Activated CD8-positive, alpha-beta memory T cell treated with anti-CD3 and anti-CD28 coated beads for 4 hours (primary cell): ENCODE measurements at places on chromosomes 4 and X.

DNA sequence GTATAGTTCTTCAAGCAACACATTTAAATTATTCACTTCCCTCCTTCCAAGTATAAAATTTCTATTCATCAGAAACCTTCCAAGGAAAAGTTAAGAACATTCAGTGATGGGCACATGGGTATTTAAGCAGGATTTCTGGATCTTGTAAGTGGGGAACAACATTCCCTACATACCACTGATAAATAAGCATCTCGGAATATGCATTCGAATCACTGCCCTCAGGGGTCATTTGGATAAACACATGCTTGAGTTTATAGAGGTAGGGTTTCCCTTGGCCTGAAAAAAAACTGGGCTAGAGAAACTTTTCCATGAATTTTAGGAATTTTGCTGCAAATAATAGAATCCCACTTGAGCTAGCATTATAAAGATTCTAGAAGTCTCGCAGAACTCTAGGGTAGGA is 143.9 kb downstream of the SOX3 start:
- DNase-seq, result no peak

DNA sequence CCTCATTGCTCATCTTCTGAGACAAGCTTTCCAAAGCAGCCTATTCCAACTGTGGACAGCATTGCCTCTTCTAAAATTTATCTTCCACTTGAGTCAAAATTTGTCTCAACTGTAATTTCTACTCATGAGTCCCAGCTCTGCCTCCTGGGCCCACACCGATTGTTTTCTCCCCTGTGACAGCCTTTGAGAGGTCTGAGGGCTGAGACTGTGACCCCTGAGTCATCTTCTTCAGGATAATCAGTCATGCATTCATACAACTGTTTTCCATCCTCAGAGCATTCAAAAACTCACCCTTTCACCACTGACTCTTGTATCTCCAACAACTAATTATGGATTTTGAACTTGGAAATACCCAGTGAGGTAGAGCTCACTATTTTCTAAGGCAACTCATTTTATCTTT is 228.1 kb downstream of the EDA2R start:
- no peak for DNase-seq

GRCh38 chr4:153229545-153229944 is 25.3 kb downstream of the TRIM2 start:
- DNase-seq, result no peak

DNA sequence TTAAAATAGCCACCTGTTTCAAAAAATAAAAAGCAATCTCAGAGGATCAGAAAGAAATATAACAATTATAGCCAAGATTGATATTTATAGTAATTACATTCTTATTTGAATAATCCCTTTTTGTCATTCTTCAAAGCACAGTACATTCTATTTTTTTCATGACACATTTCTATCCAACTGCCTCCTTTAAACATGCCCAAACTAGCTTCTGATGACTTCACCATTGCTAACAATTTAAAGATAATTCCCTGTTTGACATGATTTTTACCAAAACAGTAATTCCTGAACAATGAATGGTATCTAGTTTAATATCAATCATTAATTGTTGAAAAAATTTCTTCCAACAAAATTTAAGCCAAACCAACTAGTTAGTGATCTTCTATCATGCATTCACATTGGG is 172.4 kb downstream of the SNCA start:
- no peak for DNase-seq

DNA sequence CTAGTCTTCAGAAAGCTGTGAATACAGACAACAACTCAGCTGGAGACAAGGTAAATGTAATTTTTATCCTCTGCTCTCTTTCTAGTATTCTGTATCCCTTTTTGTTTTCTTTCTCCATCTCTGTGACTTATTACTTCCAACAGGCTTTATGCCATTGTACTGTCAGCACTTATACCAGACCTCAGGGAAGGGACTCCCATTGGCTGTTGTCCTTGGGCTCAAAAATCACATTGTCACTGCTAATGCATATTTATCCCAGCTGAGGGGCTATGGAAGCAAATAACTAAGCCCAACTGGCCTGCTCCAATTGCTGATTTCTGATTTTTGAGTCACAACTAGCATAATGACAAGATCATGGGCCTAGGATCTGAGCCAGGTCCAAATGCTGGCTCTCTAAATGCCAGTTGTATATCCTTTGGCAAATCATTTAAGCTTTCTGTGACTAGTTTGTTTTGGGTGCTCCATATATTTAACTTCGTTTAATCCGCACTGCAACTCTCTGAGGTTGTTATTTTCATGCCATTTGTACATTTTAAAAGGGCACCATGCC is 395.1 kb upstream of the GNPDA2 start:
- DNase-seq, result no peak

- no peak for DNase-seq
Measured at GRCh38 chrX:30982467-30982866, 89.4 kb downstream of the FTHL17 start.

GRCh38 chrX:96389281-96390047 is 295.2 kb upstream of the DIAPH2 start:
- DNase-seq, result no peak

- DNase-seq, result no peak
Measured at GRCh38 chr4:89296399-89296798, 11.2 kb downstream of the GPRIN3 start.

- no peak for DNase-seq
Measured at GRCh38 chr4:3082925-3083515, 8.5 kb downstream of the HTT start.

DNA sequence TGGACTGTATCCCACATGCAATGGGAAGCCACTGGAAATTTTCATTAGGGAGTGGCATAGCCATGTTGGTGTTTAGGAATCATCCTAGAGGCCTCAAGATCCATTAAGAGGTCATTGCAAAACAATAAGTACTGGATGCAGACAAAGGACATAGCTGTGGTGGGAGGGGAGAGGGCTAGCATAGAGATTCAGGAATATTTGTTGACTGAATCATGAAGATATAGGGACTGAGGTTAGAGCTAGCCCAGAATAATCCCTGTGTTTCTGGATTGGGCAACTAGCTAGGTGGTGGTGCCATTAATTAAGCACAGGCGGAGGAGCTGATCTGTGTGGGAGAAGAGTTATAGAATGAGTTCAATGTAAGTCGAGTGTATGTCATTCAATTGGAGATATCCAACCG is 135.0 kb downstream of the RAB28 start:
- DNase-seq, result no peak

DNA sequence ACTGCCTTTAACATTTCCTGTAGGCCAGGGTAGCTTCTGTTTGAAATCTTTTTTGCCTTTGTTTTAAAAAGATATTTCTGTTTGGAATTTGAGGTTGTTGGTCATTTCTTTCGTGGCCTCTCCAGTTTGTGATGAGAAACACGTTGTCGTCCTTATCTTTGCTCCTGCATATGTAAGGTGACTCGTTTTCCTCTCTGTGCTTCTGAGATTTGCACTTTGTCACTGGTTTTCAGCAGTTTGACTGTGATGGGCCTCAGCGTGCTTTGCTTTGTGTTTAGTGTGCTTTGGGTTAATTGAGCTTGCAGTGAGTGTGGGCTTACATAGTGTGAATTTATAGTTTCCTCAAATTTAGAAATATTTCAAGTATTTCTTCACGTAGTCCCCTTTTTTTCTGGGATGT is 81.5 kb downstream of the FAM193A start:
- no peak for DNase-seq

DNA sequence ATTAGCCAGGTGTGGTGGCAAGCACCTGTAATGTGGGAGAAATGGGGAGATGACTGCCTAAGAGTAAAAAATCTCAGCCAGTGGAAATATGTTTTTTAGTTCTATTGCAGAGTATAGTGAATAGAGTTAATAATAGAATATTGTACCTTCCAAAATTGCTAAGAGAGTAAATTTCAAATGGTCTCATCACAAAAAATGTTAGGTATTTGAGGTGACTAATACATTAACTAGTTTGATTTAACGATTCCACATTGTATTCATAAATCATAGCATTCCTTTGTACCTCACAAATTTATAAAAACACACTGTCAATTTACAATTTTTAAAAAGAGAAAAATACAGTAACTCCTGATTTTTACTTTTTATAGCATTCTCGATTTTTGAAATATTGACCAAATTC is 681.5 kb upstream of the EPHA5 start:
- no peak for DNase-seq

DNA sequence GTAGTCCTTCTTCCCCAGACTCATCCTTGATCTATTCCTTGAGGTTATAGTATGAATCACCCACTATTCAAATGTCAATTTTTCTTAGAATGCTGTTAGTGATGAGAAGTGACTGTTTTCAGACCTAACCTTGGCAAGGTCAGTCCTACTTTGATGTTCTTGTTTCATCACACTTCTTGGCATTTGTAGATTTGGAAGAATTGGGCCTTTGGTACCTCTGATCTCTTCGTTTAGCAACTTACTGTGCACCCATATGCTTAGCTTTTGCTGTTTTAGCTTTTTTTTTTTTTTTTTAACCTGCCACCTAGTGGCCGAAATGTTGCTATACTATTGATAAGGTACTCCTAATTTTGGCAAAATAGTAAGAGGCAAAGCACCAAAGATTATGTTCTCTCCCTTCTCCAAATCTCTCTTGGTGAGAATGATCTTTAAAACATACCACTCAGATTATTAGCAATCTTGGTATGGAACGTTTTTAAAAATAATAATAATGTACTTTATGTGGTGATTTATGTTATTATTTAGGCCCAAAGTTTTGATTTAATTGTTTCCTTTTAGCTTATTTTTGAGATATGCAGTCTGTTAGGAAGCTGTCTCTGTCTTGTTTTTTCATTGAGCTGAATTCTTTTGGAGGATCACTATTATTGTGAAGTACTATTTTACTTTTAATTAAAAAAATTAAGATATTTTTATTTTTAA is 16.6 kb downstream of the DCK start:
- no peak for DNase-seq

GRCh38 chrX:10174051-10174450 is 17.3 kb downstream of the CLCN4 start:
- DNase-seq, result no peak

- no peak for DNase-seq
Measured at GRCh38 chr4:117634716-117635115, 399.6 kb upstream of the NDST3 start.

DNA sequence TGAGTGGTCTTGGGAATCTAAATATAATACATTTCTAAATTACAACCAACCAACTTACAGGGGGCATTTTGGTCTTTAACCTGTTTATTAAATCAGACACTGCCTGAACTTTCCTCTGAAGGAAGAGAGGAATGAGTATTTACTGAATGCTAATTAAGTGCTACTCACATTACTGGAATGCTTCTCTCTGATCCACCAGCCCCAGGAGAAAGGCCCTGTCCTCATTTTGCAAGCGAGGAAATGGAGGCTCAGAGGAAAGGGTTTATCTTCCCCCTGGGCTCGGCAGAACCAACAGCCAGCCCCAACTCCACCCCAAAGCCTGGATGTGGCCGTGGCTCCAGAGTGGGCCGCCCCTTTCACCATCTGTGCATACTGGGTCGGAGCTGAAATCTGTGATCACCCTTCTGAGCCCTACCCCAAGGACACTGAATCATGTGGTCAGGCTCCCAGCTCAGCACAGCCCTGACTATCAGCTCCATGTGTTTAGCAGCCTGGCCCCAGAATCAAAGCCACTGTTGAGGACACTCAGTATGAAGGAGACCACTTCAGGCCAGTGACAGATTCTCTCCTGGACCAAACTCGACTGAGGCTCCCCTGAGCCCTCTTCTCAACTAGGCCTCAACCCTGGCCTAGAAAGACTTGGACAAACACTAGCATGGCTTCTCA is 56.7 kb upstream of the ENPP6 start:
- DNase-seq, result no peak

- DNase-seq, result no peak
Measured at GRCh38 chr4:6278801-6279197, 9.1 kb downstream of the WFS1 start.
